ENCODE measurements at places on chromosomes 13 and 19.

DNA sequence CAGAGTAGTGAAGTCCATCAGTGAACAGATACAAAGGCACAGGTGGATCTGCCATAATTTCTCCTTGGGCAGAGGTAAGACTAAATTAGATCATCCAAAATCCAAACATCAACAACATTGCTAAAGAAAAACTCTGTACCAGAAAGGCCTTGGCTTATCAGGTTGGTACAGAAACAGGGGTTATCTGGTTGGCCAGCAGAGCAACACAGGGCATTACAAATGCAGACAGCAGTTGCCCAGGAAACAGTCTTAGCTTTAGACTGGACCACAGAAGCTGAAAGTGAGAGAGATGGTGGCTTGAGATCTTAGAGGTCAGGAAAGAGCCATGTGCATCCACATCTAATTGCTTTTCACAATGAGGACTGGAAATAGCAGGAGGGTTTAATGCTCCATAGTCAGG, 26.6 kb upstream of the DGKH start:
- no peak for DNase-seq

DNA sequence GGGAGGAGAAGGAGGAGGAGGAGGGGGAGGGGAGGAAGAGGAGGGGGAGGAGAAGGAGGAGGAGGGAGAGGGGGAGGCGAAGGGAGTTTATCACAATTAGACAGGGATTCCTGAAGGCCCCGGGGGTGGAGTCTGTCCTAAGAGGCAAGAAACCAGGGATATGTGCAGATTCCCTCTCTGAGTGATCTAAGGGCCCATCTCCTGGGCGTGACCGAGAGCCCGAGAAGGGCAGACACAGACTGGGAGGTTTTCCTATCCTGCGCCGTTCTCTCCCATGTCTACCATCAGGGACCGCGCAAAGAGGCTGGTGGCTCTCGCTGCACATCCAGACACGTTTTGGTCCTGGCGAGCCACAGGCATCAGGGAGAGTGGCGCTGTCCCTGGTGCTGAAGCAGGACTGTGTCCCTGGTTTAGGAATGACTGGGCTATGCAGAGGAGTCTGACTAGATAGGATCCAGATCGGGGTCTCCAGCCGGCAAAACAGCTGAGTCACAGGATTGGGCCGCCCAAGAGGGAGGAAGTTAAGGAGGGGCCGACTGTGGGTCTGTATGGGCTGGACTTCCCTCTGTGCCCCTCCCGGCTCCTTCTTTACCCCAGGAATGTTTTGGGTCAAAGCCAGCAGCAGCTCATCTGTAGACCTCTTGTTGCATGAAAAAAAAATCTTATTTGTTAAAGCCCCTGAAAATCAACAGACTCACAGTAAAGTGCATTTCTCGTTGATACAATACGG, 17.9 kb upstream of the ZNF175 start:
- peak; percentile 69 for DNase-seq

DNA sequence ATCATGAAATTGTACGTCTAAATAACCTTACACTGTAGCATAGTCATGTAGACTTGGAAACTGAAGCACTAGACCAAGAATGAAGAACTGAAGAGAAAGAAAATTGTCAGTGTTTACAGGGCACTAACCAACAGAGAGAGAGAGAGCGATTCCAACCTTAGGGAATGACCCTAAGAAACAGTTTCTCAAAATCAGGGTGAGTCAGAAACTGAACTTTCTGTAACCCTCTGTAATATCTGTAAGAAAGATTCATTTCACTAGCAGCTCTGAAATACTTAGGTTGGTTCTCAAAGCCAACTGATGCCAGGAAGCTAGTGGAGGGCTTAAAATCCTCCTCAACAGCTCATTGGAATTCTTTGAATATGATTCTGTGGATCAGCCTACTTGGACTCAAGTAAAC, 936.9 kb downstream of the EFNB2 start:
- DNase-seq, result no peak

GRCh38 chr13:64029343-64030093, 2613.9 kb upstream of the PCDH20 start:
- no peak for DNase-seq

Measured in activated CD4-positive, alpha-beta T cell treated with anti-CD3 and anti-CD28 coated beads for 48 hours (primary cell).